ENCODE measurements at places on chromosomes 5 and 9. TPM values are rescaled to one million over a fixed set of nuclear protein-coding genes. Genes with fewer than 3 reads are reported as not detected.

DNA sequence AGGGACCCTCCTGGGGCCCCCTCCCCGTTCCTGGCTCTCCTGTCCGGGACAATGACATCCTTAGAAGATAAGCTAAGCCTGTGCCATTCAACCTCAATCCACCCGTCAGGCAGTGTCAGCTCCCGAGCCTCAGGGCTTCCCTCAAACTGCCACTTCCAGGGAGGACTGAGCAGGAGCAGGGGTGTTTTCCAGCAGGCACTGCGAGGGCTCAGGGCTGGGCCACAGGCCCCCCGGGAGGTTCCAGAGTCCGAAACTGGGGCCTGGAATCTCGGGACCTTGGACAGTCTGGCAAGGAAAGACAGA, 26.2 kb downstream of the LHX3 start:
- peaks cover 12% of the 10 kb centered on the region for H3K4me1 ChIP-seq
- H3K27me3 ChIP-seq: no peaks in the 10 kb centered on the region
- H3K4me3 ChIP-seq: no peak overlapping the region
- H3K36me3 ChIP-seq: no peaks in the 10 kb centered on the region
- H3K27ac ChIP-seq: no peak overlapping the region
- no peak for DNase-seq

DNA sequence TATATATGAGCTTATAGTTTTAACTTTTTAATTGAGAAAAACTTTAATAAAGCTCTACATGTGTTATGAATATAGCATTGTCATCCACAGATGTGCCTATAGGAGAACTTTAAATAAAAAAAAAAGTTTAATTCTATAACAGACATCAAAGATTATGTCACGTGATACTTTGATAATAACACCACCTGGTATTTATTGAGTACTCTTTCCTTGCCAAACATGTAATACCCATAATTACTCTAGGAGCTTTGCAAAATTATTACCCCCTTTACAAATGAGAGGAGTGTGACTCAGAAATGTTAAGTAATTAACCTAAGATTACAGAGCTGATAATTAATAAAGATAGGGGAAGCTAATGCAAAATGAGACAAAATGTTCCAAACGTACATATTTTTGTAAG, 43.0 kb downstream of the ITGA2 start:
- no peak overlapping the region for H3K4me3 ChIP-seq
- no peak for DNase-seq
- H3K27ac ChIP-seq: no peak overlapping the region
- H3K36me3 ChIP-seq: no peaks in the 10 kb centered on the region
- H3K4me1 ChIP-seq: no peaks in the 10 kb centered on the region
- no peaks in the 10 kb centered on the region for H3K27me3 ChIP-seq

DNA sequence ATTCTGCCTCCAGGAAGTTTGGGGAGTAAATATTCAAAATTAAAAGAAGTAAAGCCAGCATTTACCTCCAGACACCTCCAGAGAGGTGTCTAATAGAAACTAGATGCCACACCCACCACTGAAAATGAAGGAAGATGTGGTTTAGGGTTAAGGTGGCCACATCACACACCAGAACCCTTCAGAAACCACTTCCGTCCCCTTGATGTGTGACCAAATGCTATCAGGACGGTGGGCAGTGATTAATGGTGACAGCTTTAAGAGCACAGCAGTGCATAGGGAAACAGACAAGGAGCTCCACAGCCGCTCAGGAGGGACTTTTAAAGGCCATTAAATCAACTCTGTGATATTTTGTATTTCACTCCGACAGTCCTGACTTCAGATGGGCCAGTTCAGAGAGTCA, 295.2 kb downstream of the BRINP1 start:
- H3K27me3 ChIP-seq: no peaks in the 10 kb centered on the region
- H3K4me3 ChIP-seq: no peak overlapping the region
- H3K36me3 ChIP-seq: no peaks in the 10 kb centered on the region
- no peaks in the 10 kb centered on the region for H3K4me1 ChIP-seq
- DNase-seq: no peak

- no peak overlapping the region for H3K4me3 ChIP-seq
- H3K4me1 ChIP-seq: no peaks in the 10 kb centered on the region
- no peaks in the 10 kb centered on the region for H3K27me3 ChIP-seq
- H3K27ac ChIP-seq: no peak overlapping the region
Measured at GRCh38 chr9:30591461-30591860, 1793.0 kb upstream of the ACO1 start.

The EFNA5 gene
- total RNA-seq: 81.7 TPM

DNA sequence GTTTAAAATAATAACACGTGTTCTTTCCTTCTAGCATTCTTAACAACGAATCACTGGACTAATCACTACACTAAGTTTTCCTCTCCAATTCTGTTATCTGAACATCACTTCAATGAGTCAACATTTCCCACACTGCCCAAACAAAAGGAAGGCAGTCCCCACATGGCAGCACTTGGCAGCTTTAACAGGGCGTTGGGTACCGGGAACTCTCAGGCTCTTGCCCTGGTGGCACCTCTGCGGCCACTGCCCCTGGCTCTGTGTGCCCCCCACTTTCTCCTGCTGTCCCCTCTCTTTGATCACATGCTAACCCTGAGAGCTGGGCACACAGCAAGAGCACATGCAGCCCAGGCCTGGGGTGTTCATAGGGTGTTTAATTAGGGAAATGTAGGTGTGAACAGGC, 15.7 kb downstream of the SLC6A3 start:
- DNase-seq: peak; percentile 27
- no peaks in the 10 kb centered on the region for H3K4me1 ChIP-seq
- no peaks in the 10 kb centered on the region for H3K36me3 ChIP-seq
- no peaks in the 10 kb centered on the region for H3K27me3 ChIP-seq
